ENCODE measurements at places on chromosomes 6 and 20. TPM values are rescaled to one million over a fixed set of nuclear protein-coding genes. Genes with fewer than 3 reads are reported as not detected.

DNA sequence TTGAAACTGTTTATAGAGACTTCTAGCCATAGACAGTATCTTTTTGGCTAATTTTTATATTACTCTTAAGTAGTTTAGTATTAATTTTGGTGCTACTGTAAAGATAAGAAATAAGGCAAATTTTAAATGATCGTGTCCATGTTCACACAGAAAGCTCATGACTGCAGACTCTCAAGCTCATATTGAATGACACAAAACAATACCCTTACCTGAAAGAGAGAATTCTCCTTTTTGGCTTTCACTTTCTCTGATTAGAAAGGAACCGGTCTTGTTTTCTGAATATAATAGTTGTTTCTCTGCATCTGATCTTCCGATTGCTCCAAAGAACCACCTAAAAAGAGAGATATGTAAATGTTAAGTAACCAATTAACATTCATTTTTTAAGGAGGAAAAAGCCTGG is 57.0 kb downstream of the FRK start:
- no peak overlapping the region for H3K4me3 ChIP-seq
- no peaks in the 10 kb centered on the region for H3K36me3 ChIP-seq
- H3K4me1 ChIP-seq, result no peaks in the 10 kb centered on the region
- no peak overlapping the region for H3K27ac ChIP-seq
- no peak for DNase-seq

DNA sequence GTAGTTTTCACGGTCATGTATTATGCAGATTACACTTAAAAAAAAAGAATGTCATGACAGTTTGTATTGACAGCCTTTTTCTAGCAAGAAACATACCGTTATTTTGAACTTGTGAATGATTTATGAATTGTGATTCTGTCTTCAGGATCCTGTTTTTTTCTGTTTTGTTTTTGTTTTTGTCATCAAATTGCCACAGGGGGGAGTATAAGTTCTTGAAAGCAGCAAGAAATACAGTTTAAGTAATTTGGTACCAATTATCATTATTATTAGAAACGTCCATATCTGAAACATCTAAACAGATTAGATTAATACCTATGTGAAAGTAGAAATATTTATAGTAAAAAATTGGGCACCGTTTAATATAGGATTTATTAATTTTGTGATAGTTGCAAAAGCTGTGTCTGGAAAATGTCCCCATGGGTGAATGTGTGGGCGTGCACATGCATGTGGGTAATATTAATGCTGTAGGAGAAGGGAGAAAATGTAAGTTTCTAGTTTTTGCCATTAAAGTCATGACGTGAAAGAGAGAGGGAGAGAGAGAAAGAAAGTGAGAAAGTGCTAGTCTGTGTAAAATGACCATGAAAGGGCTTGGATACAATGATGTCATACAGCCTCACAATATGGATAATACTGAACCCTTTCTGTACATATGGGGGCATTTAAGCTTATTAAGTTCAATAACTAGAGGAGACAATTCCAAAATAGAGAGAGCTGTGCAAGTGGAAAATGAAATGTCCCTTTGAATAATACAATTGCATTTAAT is 9.4 kb upstream of the CCN2 start:
- DNase-seq, result no peak
- no peaks in the 10 kb centered on the region for H3K36me3 ChIP-seq
- 0 out of 2 replicates have a peak overlapping the region, but pooled peaks have one; percentile 6 for H3K27ac ChIP-seq
- no peak overlapping the region for H3K4me3 ChIP-seq
- peaks cover 6% of the 10 kb centered on the region for H3K4me1 ChIP-seq

The PPP2R5D gene
- 63.6 TPM for total RNA-seq

GRCh38 chr20:1918491-1919165 is 23.4 kb downstream of the SIRPA start:
- DNase-seq, result no peak
- no peaks in the 10 kb centered on the region for H3K36me3 ChIP-seq
- no peaks in the 10 kb centered on the region for H3K4me1 ChIP-seq
- no peak overlapping the region for H3K27ac ChIP-seq

The MOG gene
- total RNA-seq, result not detected

All from Panc1 (cell line).